Stimulated activated CD8-positive, alpha-beta memory T cell treated with anti-CD3 and anti-CD28 coated beads, Interleukin-7, amount 100 ng/mL, for 4 hours (primary cell): ENCODE measurements at places on chromosomes 5 and 9.

GRCh38 chr9:138059196-138059595, 181.6 kb downstream of the CACNA1B start:
- no peak for DNase-seq

DNA sequence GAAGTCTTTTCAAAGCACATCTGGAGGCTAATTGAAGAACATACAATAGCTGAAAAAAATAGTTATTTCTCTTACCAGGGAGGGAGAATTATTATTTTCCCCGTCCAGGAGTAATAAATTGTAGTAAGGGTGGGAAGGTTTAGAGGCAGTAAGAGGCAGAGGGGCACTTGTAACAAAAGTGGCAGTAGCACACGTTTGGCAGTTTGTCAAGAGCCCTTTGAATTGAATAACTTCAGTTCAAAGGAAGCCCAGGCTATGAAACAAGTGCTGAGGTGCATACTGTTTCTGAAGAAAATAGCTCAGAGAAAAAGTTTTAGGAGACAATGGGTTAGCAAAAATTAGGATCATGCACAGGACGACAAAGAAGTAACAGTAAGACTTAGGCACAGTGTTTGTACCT, 451.3 kb downstream of the LRRC70 start:
- DNase-seq, result no peak

- no peak for DNase-seq
These were observed 24.4 kb downstream of the C5orf22 start for GRCh38 chr5:31556461-31556860.

GRCh38 chr5:91436241-91436640, 53.1 kb upstream of the ARRDC3 start:
- no peak for DNase-seq

GRCh38 chr5:172145870-172146747, 41.9 kb downstream of the STK10 start:
- no peak for DNase-seq

DNA sequence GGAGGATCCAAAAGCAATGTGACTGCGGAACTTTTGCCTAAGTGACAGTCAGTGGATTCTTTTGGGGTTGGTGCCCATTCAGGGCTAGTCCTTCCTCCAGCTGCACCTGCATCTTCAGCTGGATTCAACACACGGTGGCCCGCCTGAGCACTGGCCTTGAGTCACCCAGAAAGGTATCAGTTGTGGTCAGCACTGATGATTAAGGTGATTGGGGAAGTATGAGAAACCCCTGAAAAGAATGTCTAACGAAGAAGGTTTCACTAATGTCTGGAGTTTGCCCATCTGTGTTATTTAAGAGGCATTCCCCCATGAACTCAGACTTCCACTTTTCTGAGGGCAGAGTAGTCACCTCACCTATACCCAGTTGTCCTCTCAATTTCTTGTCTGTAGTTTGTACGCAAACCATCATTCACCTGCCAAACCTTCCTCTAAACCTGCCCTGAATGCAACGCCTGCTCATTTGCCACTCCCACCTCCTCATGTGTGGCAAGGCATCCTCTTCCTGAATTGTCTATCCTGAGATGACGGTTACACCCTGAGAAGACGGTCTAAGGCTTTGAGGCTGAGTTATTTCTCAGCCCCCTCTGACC, 27.2 kb downstream of the CSF2 start:
- DNase-seq, result no peak

DNA sequence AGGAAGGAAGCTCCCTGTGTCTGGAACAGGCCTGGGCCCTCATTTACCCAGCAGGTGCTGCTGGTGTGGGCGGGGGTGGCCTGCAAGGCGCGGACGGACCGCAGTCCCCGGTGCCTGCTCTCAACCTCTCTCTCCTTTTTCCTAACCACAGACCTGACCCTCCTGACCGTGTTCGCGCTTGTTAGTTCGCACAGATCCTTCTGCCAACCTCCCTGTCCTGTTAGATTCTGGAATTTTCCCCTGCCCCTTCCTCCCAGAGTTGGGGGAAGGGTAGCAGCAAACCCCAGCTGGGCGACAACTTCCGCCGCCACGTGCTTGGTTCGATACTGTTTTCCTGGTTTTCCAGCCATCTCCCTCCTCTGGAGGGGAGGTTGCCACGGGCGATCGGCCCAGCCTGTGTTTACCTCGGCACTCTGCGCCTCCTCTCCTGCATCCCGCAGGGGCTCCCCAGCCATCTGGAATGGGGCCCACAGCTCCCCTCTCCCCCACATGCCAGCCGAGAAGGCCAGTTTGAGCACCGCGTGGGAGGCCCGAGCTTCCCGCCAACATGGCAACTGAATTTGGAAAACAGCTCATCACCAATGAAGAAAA, 70.8 kb upstream of the UNC5A start:
- no peak for DNase-seq
